ENCODE measurements at places on chromosomes 13 and 19.
A peak's percentile ranks its signal among the peaks of the same experiment; 100 is the strongest.

- peaks cover 36% of the 10 kb centered on the region for H3K36me3 ChIP-seq
- H3K27ac ChIP-seq, result peak overlapping the region; percentile 100
- DNase-seq, result peak; percentile 99
- peak overlapping the region; percentile 75 for H3K4me3 ChIP-seq
Observed at GRCh38 chr13:113837560-113838355, 26.1 kb downstream of the GAS6 start.

GRCh38 chr19:9498183-9498902 is at the start of gene ZNF560:
Gene ZNF560 (minus strand): TSS chr19:9498616. CDS start chr19:9475313, 23,303 bp downstream.
- DNase-seq, result no peak
- no peaks in the 10 kb centered on the region for H3K4me1 ChIP-seq
- H3K36me3 ChIP-seq, result no peaks in the 10 kb centered on the region
- H3K27me3 ChIP-seq, result no peaks in the 10 kb centered on the region
- no peak within 1 kb of the TSS for H3K27ac ChIP-seq
- no peak within 1 kb of the TSS for H3K4me3 ChIP-seq

DNA sequence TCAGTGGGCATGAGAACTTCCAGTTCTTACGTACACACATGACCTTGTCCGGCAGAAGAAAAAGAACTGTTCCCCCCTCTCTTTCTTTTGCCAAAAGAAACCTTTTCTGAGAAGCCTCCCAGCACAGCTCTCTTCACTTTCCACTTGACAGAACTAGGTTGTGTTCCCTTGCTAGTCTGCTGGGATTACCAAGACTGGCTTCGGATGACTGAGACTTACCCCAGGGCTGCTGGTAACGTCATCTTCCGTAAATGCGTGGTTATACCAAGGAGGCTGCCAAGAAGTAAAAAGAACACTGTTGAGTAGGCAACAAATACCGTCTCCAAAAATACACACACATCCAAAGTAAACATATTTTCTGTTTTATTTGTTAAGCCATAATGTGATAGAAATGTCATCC is 908.2 kb downstream of the EFNB2 start:
- no peaks in the 10 kb centered on the region for H3K4me1 ChIP-seq
- no peaks in the 10 kb centered on the region for H3K27me3 ChIP-seq
- DNase-seq, result peak; percentile 52
- no peak overlapping the region for H3K27ac ChIP-seq
- no peaks in the 10 kb centered on the region for H3K36me3 ChIP-seq

DNA sequence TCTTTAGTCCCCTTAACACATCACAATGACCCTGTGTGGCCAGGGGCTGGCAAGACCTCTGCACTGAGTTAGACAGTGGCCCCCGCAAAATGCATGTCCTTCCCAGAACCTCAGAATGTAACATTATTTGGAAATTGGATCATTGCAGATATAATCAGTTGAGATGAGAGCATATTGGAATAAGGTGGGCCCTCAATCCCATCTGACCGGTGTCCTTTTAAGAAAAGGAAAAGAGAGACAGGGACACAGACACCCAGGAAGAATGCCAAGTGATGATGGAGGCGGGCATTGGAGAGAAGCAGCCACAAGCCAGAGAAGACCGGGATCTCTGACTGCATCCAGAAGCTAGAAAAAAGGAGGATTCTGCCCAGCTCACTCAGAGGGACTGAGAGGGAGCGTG is 1.8 kb downstream of the FAM187B start:
- DNase-seq, result no peak
- H3K36me3 ChIP-seq, result no peaks in the 10 kb centered on the region
- H3K4me3 ChIP-seq, result no peak overlapping the region
- peaks cover 13% of the 10 kb centered on the region for H3K4me1 ChIP-seq
- H3K27ac ChIP-seq, result no peak overlapping the region
- no peaks in the 10 kb centered on the region for H3K27me3 ChIP-seq

GRCh38 chr19:28520998-28521568 is 691.9 kb downstream of the UQCRFS1 start:
- no peaks in the 10 kb centered on the region for H3K36me3 ChIP-seq
- no peak overlapping the region for H3K4me3 ChIP-seq
- H3K27me3 ChIP-seq, result no peaks in the 10 kb centered on the region
- H3K4me1 ChIP-seq, result no peaks in the 10 kb centered on the region
- no peak for DNase-seq
- no peak overlapping the region for H3K27ac ChIP-seq

DNA sequence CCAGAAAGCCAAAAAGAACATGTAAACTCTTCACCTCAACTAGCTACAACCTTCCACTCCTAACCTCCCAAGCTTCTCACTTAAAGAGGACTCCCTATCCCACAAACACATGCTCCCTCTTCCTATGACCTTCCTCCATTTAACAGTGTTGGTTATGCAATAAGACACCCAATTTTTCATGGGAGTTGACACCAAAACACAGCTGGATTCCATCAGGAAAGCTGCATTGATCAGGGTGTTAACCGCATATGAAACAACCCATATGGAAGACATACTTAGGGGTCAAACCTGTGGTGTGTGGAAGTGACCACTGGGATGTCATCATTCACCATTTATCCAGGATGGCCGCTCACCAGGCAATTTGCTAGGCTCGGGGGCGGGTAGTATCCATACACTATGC is 21.9 kb downstream of the ZNF473 start:
- DNase-seq, result no peak
- H3K27ac ChIP-seq, result no peak overlapping the region
- H3K4me3 ChIP-seq, result no peak overlapping the region
- H3K4me1 ChIP-seq, result no peaks in the 10 kb centered on the region
- H3K27me3 ChIP-seq, result no peaks in the 10 kb centered on the region

GRCh38 chr13:44425041-44425814 is 51.6 kb downstream of the SERP2 start:
- DNase-seq, result no peak
- no peak overlapping the region for H3K4me3 ChIP-seq
- H3K36me3 ChIP-seq, result peaks cover 15% of the 10 kb centered on the region
- H3K4me1 ChIP-seq, result no peaks in the 10 kb centered on the region

GRCh38 chr13:31945202-31945961 is 86.2 kb upstream of the FRY start:
- peaks cover 42% of the 10 kb centered on the region for H3K4me1 ChIP-seq
- H3K27me3 ChIP-seq, result no peaks in the 10 kb centered on the region
- H3K27ac ChIP-seq, result peak overlapping the region; percentile 86
- H3K36me3 ChIP-seq, result no peaks in the 10 kb centered on the region
- peak overlapping the region; percentile 73 for H3K4me3 ChIP-seq

DNA sequence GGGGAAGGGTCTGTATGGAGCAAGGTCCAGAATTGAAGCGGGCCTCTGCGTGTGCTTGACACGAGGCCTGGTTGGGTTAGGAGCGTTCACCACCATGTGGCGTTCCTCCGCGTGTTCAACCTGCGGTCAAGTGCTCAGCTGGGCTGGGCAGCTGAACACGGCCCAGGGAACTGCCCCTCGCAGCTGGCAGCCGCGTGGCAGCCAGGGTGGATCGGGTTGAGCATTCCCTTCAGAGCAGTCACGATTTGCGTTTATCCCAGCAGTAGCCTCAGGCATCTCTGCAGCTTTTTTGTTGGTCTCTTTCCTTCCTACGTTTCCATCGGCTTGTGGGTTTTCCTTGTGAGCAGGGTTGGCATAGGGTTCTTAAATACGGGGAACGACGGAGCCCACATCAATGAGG is 28.7 kb upstream of the F2RL3 start:
- no peak overlapping the region for H3K27ac ChIP-seq
- DNase-seq, result no peak
- H3K36me3 ChIP-seq, result peaks cover 71% of the 10 kb centered on the region
- H3K4me1 ChIP-seq, result no peaks in the 10 kb centered on the region

Data from MCF 10A (cell line).